ENCODE measurements at places on chromosomes 1 and 21.

DNA sequence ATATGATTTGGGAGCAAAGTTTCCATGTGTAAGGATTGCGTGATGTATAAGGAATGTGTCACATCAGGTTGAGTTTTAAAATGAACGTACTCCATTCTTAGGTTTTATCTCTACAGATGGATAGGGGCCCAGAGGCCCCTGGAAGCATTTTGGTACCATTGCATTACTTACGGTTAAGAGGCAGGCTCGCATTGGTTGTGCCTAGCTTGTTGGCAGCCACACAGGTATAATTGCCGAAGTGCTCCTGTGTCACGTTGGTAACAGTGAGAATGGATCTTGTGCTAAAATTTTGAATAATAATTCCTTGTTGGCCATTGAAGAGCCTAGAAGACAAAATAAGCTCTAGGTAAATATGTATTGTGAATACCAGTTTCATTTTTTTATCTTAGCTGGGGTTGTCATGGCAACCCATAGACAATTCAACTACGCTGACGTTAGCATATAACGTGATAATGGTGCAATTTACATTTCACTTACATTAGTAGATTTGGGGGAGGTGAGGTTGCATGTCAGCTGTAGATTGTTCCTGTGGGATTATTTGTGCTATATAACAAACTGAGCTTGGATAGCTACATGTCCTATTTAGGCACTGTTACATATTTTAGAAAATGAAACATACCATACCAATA is 511.9 kb upstream of the ZRANB2 start:
- DNase-seq, result no peak

- no peak for DNase-seq
Observed at GRCh38 chr21:34008618-34009017, 64.8 kb upstream of the MRPS6 start.

DNA sequence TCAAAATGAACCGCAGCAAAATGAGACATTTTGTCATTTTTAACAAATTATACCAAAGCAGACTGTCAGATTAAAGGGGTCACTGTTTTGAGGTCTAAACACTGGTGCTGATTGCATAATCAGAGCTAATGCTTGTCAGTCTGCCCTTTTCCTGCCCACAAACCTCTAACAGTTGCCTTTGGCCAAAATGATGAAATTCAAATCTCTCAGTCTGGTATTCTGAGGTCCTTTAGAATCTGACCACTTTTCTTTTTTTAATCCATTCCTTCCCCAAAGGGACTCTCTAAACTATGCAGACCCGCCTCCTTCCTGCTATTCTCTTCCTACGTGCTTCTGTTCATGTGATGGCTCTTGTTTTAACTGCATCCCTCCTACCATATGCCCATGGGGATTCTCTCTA is 145.2 kb upstream of the SPATA6 start:
- no peak for DNase-seq

DNA sequence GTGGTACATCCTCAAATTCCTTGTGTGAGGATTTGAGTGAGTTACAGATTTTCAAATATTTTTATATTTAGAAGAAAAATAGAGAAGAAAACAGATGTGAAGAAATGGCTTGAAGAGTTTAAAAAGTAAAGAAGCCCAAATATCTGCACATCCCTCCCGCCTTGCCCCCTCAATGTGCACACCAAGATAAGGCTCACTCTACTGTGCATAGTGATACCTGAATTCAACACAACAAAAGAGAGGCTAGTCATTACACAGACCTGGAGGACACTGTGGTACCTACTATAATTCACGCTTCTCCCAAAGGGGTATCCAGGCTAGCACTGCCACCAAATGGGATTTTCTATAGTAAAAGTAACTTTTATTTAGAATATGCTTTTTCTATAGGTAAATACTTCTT is 44.0 kb upstream of the SYT2 start:
- no peak for DNase-seq

DNA sequence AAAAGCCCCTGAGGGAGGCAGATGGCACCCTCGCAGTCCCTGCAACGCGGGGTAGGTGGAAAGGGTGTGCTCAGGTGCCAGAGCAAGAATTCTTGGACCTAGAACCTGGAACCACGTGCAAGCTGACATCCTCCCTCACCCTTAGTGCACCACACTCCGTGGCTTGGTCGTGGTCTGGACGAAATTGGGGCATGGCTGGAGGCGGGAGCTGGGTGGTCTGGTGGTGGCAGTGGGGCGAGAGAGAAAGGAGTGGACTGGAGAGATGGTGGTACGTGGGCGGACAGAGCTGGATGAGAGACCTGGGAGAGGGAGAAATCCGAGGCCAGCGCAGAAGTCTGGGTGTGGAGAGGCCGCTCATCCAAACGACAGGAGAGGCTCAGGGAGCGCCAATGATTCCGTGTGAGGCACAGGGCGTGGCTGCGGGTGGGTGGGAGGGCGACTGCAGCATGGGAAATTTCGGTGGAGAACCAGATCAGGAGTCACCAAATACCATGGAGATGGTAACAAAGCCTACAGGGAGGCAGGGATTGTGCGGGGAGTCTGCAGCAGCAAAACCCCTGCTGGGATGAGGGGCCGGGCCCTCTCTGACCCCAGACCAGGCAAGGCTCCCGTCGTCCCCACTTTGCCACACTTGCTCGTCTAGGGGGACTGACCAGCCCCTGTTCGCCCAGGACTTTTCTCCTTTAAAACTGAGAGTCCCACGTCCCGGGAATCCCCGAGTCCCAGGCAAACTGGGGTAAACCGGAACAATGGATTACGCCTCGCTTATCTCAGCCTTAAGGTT is 31.9 kb downstream of the CDCP2 start:
- DNase-seq, result no peak

DNA sequence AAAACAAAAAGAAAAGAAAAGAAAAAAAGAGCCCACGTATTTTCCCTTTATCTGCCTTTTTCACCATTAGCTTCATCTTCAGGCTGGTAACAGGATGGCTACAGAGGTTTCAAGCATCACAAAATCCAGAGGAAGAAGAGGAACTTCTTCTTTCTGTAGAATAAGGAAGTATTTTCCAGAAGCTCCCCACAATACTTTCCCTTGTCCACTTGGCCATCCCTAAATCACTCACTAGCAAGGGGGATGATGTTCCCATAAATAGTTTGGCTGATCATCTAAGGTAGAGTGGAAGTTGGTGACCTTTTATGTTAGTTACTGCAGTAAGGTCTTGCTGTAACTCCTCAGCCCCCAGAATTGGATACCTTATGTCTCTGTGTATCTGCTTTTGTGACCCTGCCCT is 45.1 kb upstream of the RNF11 start:
- DNase-seq, result no peak

DNA sequence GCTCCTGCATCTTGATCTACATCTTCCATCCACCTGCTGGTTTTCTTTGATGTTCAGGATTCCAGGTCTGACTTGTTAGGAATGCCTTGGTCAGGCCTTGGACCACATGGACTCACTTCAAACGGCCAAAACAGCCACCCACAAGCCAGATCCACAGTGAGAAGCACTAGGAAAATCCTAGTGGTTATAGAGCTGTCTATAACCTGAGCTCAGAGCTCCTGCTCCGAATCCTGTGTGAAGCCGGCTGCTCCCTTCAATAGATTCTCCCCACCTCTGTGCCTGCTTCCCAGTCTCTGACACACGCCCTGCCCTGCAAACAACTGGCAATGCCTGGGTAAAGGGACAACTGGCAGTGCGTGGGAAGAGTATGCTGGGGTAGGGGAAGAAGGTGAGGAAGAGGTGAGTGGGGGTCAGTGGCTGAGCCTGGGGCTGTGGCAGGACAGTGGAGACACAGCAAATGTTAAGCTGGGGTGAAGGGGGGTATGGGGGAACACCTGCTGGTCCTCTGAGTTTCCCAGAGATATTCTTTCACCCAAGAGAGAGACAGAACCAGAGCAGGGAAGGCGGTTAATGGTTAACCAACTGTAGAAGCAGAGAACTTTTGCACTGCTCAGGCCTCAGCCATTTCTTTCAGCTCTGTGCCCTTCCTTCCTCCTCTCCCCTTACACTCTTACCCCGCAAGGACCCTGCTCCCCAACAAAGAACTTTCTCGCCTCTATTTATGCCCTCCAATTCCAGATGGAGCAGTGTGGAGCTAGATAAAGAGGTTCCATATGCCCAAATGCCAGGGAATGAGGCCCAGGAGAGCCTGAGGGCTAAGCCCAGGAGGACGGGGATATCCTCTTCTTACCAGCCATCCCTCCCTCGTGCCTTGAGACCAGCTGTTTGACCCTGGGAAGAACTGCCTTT is 4.5 kb downstream of the PLXNA2 start:
- DNase-seq, result no peak

GRCh38 chr1:64173336-64173940 is 30.0 kb upstream of the UBE2U start:
- no peak for DNase-seq
